Iris pigment epithelial cell (primary cell): ENCODE measurements at places on chromosomes 2 and 18.

- DNase-seq: no peak
Observed at GRCh38 chr2:147623328-147623727, 221.5 kb upstream of the ACVR2A start.

GRCh38 chr2:99468155-99468554 lies 21.7 kb downstream of the REV1 start:
- no peak for DNase-seq

DNA sequence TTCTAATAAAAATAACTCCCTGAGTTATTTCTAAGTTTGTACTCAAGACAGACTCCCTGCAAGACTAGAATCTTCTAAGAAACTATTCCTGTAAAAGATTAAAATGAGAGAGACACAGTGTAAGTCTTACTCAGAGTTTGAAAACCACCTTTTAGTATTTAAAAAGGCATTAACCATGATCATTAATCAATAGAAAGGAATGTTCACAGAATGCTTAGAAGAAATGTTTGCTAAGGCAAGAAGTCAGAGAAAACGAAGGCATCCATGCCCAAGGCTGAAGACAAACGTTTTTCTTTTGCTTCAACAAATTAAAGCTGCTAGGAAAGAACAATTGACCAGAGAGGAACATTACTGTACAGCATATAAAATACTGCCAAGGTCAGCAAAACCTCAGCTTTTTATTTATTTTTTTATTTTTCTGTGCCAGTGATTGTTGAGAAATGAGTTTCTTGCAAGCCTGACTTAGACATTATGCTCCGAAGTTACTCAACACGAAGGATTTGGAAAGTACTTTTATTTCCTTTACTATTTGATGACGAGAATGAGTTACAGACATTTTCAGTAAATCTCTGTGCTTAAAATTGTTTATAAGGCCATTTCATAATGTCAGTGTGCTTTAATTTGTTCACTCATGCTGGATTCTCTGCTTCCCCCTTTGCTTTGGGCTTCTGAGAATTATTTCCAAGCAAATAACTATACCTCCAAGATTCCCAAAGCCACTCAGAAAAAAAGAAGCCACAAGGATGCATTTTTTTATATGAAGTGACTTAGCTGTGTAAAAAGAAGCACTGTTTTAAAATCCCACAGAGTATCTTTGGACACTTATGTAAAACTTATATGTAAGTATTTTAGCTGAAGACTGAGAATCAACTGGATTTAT lies 20.5 kb downstream of the RND3 start:
- peak; percentile 88 for DNase-seq

DNA sequence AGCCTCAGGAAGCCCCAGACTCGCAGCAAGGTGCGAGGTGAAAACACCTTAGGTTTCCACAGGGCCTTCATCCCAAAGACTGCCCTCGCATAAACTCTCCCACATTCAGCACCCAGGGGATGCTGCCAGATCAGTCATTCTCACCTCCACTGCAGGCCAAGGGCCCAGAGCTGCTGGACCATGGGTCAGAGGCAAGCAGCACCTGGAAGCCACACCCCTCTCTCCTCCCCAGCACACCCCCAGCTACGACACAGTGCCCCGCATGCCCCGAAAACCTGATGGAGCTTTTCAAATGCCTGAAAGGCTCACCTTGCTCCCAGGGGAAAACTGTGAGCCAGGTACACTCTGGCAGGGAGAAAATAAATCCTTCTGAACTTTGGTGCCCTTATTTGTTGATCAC lies 31.9 kb upstream of the LDLRAD4 start:
- DNase-seq: no peak

- DNase-seq: no peak
Observed at GRCh38 chr2:201344663-201345366, 12.3 kb downstream of the FLACC1 start.

GRCh38 chr2:240403396-240404104 lies 31.9 kb upstream of the GPC1 start:
- no peak for DNase-seq

DNA sequence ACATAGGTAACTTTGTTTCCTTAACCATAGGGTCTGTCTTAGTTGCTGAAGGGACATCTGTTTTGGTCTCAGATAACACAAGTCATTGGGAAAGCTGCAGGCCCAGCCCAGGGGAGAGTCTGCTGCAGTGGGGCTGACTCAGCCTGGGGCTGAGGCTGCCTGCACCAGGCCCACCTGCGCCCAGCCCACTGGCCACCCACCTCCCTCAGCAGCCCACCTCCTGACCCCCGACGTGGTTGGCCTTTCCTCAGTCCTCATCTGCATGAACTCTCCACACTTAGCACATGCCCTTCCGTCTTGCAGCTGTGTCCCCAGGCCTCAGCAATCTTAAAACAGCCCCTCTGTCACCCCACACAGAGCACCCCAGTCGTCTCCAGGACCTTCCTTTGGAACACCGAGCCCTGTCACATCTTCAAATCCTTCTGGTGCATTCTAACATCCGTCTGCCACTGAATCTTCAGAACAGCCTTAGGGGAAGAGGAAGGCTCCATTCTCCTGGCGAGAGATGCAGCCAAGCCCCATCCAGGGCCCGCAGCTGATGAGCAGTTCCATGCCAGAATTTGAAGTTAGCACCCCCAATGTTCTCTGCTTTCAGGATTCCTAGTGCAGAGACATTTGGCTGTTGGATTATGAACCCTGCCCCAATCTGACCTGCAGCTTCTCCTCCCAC lies 231.4 kb downstream of the SEPTIN10 start:
- no peak for DNase-seq
